ENCODE measurements at places on chromosomes 12 and 14.

- DNase-seq = no peak
These were observed 73.8 kb upstream of the RIN3 start for GRCh38 chr14:92439537-92440344.

DNA sequence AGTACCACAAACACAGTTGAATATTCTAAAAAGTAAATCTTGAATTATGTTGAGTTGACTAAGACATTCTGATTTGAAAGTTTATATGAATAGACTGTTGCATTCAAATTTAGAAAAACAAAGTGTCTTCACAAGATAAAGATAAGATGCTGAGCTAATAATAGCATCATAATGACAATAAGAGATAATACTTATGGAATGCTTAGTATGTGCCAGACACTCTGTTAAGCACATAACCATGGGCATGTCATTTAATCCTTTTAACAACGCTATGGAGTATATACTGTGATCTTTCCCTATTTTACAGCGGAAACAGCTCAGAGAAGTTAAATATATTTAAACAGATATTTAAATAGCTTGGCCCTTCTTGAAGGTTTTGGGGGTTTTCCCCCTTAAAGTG lies 163.4 kb downstream of the SRGAP1 start:
- no peak for DNase-seq

GRCh38 chr14:54533100-54533499 lies 23.4 kb downstream of the CGRRF1 start:
- no peak for DNase-seq

- no peak for DNase-seq
These were observed 46.0 kb downstream of the DLK1 start for GRCh38 chr14:100772607-100773165.

- no peak for DNase-seq
These were observed 23.2 kb downstream of the OR6S1 start for GRCh38 chr14:20618271-20618749.

DNA sequence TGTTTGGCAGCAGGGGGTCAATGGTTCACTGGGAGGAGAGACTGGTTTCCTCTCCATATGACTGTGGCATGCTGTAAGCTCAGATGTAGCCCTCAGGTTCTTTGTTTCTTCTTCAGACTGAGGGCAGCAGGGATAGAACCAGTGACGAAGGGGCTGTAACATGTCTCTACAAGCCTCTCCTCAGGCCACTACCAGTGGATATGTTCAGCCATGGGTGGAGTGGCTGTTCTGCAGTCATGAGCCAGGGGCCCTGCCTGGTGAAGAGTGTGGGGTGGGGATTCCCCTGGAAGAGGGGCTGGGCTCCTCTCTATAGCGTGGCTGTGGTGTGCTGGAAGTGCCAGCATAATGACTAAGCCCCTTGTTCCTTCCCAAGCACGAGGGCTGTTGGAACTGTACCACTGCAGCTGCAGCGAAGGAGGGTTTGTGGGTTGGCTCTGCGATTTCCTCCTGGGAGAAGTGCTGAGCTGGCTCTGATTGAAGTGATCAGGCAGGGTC lies 55.8 kb downstream of the CMAS start:
- DNase-seq = peak; percentile 95

DNA sequence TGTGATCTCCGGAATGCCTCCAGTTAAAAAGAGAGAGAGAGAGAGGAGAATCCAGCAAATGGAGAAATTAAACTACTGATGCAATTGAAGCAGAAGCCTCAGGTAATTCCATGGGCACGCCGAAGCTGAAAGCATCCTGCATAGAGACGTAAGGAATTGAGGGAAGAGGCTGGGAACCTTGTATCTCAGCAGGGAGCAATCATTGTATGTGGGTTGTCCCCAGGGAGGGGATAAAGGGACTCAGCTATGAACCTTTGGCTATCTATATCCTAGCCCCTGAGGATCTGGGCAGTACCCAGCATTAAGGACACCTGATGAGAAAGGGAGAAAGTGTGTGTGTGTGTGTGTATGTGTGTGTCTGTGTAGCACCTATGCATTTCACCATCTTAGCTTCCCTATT lies 95.8 kb upstream of the ATXN7L3B start:
- DNase-seq = no peak

DNA sequence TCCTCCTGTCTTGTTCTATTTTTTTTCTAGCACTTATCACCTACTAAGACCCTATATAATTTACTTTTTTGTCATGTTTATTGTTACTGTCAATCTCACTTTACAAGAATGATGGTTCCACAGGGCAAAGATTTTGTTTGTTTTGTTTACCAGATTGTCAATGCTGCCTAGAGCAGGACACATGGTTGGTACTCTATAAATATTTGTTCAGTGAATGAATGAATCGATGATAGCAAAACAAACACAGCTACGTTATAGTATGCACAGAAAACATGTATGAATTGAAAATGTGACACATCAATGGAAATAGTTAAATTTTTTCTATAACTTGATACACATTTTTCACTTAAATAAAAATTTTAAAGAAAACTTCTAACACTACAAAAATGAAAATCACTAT lies 67.1 kb upstream of the KRR1 start:
- DNase-seq = no peak

DNA sequence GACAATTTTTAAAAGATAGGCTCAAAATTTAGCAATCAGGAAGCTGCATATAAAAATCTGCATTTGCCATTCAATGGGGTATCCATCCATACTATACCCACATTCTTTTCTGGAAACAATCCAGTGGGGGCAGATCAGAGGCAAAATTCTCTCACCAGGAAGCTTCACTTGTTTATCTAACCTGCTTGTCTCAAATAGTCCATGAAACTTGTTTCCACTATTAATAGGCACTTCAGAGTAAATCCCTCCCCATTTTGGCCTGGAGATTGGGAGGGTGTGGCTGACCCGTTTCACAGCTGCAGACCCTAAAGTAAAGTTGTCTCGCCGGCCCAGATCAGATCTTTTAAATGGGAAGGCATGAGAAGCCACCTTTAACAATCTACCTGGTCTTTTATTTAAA lies 139.4 kb upstream of the CPNE8 start:
- no peak for DNase-seq

- no peak for DNase-seq
These were observed 84.3 kb downstream of the ETNK1 start for GRCh38 chr12:22709292-22709691.

- DNase-seq = no peak
These were observed 1.8 kb upstream of the ZNF839 start for GRCh38 chr14:102317564-102318248.

DNA sequence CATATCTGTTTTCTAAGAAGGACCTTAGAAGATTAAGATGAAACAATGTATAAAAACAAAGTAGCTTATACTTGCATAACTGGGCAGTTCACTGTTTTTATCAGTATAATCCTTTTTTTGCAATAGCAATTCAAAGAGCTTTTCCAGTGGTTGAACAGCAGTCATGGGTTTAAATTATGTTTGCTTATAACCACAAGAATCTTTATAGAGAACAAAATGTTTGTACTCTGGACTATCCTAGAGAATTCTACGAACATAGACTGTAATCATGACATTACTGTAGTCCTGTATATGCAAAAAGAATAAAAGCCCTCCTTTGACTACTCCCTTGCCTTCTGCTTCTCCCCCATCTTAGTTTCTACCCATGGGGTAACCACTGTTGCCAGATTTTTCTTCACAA lies 5.7 kb downstream of the FAM177A1 start:
- DNase-seq = peak; percentile 53

DNA sequence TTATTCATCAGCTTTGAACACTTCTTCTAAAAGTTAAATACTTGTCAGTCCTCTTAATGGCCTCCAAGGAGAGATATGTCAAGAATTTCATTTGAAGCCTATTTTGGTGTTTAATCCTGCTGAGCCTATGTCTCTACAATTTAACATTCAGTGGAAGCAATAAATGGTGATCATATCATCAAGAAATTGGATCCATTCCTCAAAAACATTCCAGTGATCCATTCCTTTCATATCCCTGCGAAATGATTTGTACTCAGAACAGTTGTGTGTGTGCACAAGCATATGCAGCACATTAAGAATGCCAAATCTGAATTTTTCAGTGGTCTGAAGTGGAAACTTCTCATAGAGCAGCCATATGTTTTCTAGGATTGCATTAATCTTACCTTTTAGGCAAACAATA lies 373.7 kb upstream of the SYT1 start:
- DNase-seq = no peak

- peak; percentile 6 for DNase-seq
These were observed 110.2 kb downstream of the RASSF9 start for GRCh38 chr12:85725991-85726390.

DNA sequence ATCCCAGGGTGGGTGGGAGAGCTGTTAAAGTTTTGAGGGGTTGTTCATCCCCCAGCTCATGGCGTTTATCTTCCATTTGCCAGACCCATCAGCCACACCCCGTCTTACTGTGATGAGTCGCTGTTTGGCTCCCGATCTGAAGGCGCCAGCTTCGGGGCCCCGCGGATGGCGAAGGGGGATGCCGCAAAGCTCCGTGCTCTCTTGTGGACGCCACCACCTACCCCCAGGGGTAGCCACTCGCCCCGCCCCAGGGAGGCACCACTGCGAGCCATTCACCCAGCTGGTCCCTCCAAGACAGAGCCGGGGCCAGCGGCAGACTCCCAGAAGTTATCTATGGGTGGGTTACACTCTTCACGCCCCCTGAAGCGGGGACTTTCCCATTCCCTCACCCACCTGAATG lies 5.7 kb downstream of the RITA1 start:
- no peak for DNase-seq

GRCh38 chr12:89359615-89360014 lies 7.3 kb upstream of the DUSP6 start:
- DNase-seq = no peak

- DNase-seq = no peak
These were observed 5.7 kb downstream of the KRT73 start for GRCh38 chr12:52612431-52613383.

DNA sequence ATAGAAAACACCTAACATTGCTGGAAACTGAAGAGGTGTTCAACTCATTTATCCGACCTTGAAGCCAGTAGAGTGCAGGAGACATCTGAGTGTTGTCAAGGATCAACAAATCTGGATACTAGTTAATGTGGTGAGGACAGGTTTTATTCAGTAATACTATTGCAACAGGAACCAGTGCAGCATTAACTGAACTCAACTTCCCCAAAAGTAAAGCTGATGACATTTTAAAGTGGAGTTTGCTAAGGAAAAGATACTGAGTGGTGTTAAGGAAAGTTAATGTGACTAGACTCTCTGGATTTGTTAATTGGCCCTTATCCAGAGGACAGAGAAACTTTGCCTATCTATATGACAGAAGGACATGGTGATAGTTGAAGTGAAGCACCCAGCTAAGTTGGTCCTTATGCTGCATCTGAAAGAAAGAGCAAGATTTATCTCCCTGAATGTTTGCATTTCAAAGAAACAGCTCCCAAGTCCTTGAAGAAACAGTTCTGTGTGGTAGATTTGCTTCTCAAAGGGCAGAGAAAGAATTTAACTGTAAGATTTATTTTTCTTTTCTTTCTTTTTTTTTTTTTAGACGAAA lies 1.2 kb upstream of the CLEC7A start:
- DNase-seq = no peak

Data from fibroblast of lung (primary cell).